ENCODE measurements at places on chromosomes 6 and 20.

- no peaks in the 10 kb centered on the region for H3K27me3 ChIP-seq
- no peak overlapping the region for H3K4me3 ChIP-seq
- peaks cover 32% of the 10 kb centered on the region for H3K36me3 ChIP-seq
- peaks cover 32% of the 10 kb centered on the region for H3K4me1 ChIP-seq
- DNase-seq, result no peak
Observed at GRCh38 chr6:122412001-122412400, 12.5 kb downstream of the HSF2 start.

- H3K4me3 ChIP-seq, result no peak overlapping the region
- no peaks in the 10 kb centered on the region for H3K27me3 ChIP-seq
- H3K4me1 ChIP-seq, result peaks cover 9% of the 10 kb centered on the region
- H3K27ac ChIP-seq, result no peak overlapping the region
- H3K36me3 ChIP-seq, result peaks cover 28% of the 10 kb centered on the region
- DNase-seq, result no peak
Observed at GRCh38 chr6:167030222-167031072, 31.2 kb downstream of the CEP43 start.

DNA sequence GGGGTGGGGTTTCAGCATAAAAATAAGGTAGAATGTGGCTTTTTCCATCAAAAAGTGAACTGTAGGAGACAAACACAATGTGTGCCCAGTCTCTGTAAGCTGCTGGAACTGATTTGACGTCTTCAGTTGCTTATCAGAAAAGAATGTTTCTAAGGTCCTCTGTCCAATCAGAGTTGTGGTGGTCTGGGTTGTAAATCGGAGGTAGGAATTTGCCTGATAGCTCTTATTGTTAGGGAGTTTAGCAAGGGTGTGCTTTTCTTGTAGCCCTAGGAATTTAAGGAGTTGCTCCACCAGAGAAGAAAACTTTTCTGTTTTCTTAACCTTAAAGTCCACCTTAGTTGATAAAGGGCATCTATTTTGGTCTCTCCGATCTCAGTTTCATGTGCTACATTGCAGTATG lies 10.4 kb upstream of the SSTR4 start:
- peaks cover 3% of the 10 kb centered on the region for H3K27me3 ChIP-seq
- no peak for DNase-seq
- H3K36me3 ChIP-seq, result no peaks in the 10 kb centered on the region
- no peak overlapping the region for H3K27ac ChIP-seq
- no peaks in the 10 kb centered on the region for H3K4me1 ChIP-seq

DNA sequence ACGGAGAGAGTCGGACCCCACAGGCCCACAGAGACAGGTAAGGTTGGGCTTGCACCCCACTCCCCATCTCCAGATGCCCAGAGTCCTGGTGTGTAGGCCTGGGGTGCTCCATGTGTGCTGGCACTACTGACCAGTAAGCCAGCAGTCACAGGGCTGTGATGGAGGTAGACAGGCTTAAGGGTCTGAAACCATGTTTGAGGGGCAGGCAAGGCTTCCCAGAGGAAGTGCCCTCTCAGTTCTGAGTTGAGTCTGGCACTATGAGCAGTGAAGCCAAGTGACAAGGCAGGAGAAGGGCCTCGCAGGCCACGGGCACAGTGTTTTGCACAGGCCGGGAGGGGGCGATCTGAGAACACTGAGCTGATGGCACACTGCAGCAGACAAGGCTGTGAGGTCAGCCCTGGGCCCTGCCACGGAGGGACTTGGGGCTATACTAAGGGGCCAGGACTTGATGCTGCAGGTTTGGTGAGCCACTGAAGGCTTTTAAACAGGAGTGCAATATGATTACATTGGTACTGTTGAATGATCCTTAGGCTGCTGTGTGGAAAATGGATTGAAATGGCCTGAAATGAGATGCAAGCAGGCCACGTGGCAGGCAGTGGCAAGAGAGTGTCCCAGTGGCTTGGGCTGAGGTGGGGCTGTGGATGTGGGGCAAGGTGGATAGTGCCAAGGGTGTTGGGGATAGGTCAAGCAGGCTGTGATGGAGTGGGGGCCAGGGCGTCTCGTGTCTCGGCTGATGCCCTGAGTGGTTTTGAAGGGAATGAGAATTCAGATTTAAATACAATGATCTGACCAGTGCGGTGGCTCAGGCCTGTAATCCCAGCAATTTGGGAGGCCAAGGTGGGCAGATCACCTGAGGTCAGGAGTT lies 20.3 kb downstream of the TTBK1 start:
- H3K36me3 ChIP-seq, result no peaks in the 10 kb centered on the region
- peaks cover 12% of the 10 kb centered on the region for H3K27me3 ChIP-seq
- H3K27ac ChIP-seq, result no peak overlapping the region
- DNase-seq, result peak; percentile 80
- no peak overlapping the region for H3K4me3 ChIP-seq

GRCh38 chr20:53760025-53760441 lies 166.4 kb upstream of the ZNF217 start:
- no peak overlapping the region for H3K4me3 ChIP-seq
- H3K27ac ChIP-seq, result no peak overlapping the region
- DNase-seq, result no peak
- no peaks in the 10 kb centered on the region for H3K36me3 ChIP-seq

GRCh38 chr6:112502351-112503090 lies 155.4 kb downstream of the RFPL4B start:
- H3K36me3 ChIP-seq, result no peaks in the 10 kb centered on the region
- no peak overlapping the region for H3K4me3 ChIP-seq
- DNase-seq, result no peak
- no peak overlapping the region for H3K27ac ChIP-seq
- H3K4me1 ChIP-seq, result no peaks in the 10 kb centered on the region

GRCh38 chr6:39904946-39905639 lies 29.2 kb downstream of the MOCS1 start:
- no peaks in the 10 kb centered on the region for H3K27me3 ChIP-seq
- DNase-seq, result no peak
- H3K4me3 ChIP-seq, result no peak overlapping the region

DNA sequence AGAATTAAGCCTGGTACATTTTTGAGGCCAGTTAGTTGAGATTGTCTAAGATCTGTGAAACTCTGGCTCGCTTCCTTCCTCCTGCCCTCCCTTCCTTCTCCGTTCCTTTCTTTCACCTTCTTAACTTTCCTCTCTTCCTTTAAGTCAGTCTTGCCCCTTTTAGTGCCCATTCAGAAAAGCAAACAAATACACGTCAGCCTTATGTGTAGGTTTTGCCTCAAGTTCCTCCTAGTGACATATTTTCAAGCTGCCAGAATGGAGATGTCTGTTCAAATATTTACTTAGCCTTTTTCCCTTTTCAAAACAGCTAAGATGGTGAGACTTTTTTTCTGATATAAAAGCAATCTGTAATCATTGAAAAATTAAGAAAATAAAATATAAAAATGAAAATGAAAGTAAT lies 178.4 kb downstream of the FARS2 start:
- no peaks in the 10 kb centered on the region for H3K27me3 ChIP-seq
- no peak overlapping the region for H3K4me3 ChIP-seq
- H3K36me3 ChIP-seq, result peaks cover 23% of the 10 kb centered on the region

DNA sequence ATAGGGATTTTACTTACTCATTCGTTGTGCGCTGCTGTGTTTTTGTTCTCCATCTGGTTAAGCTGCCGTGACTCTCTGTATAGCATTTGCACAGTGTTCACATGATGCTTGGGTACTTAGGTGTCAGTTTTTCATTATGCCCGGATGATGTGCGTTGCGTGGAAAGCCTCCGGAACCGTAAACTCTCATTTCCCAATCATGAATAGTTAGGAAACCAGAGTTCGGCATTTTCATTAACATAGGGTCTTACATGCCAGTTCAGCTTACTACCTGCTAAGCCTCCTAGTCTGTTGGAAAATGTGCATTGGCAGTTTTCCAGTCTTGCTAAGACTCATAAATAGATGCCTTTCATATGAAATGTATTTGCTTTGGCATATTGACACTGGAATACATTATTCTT lies 483.4 kb upstream of the FLRT3 start:
- H3K36me3 ChIP-seq, result peaks cover 14% of the 10 kb centered on the region

- peaks cover 4% of the 10 kb centered on the region for H3K4me1 ChIP-seq
- H3K27me3 ChIP-seq, result peaks cover 11% of the 10 kb centered on the region
- H3K4me3 ChIP-seq, result no peak overlapping the region
Observed at GRCh38 chr20:23998844-23999243, 10.3 kb upstream of the GGTLC1 start.

- H3K27ac ChIP-seq, result no peak overlapping the region
- H3K4me1 ChIP-seq, result peaks cover 18% of the 10 kb centered on the region
- H3K4me3 ChIP-seq, result peak overlapping the region; percentile 70
- no peaks in the 10 kb centered on the region for H3K27me3 ChIP-seq
Observed at GRCh38 chr6:164085091-164086075, 670.9 kb downstream of the QKI start.

DNA sequence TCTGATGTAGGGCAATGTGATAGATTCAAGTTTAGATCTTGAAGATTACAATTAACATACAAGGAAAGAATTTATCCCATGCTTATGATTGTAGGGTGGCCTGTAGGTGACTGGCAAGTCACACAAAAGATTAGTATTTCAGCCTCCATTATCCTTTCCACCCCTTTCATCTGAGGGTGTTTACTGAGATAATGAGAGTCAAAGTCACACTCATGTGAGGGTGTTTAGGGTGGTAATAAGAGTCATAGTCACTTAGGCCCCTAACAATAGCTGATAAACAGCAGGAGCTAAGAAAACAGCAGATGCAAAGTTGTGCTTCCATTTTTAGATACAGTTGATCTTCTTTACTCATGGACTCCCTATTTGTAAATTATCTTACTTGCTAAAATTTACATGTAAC lies 11.4 kb downstream of the FAM184A start:
- no peaks in the 10 kb centered on the region for H3K4me1 ChIP-seq
- no peaks in the 10 kb centered on the region for H3K27me3 ChIP-seq
- H3K27ac ChIP-seq, result no peak overlapping the region
- H3K36me3 ChIP-seq, result no peaks in the 10 kb centered on the region
- no peak for DNase-seq
- H3K4me3 ChIP-seq, result no peak overlapping the region

- DNase-seq, result no peak
- H3K27me3 ChIP-seq, result no peaks in the 10 kb centered on the region
- no peaks in the 10 kb centered on the region for H3K4me1 ChIP-seq
- H3K36me3 ChIP-seq, result peaks cover 3% of the 10 kb centered on the region
- no peak overlapping the region for H3K4me3 ChIP-seq
Observed at GRCh38 chr6:143125864-143126573, 65.3 kb downstream of the AIG1 start.

DNA sequence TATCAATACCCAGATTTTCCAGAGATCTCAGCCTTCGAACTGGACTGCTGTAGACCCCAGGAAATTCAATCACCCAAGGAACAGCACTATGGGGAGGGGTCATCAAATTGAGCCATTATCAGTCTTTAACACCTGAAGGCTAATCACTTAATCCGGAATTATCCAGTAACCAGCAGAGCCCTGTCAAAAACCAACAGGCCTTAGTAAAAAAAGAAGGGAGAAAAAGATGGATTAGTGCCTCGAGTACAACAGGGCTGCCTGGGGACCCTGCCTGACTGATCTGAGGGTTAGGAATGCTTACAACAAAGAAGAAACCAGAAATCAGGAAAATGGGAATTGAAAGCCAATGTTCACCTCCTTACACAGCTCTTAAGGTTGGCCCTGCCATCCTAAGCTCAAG lies 7.6 kb downstream of the RRAGD start:
- DNase-seq, result no peak
- peaks cover 28% of the 10 kb centered on the region for H3K27me3 ChIP-seq
- H3K4me1 ChIP-seq, result peaks cover 24% of the 10 kb centered on the region
- H3K27ac ChIP-seq, result no peak overlapping the region

DNA sequence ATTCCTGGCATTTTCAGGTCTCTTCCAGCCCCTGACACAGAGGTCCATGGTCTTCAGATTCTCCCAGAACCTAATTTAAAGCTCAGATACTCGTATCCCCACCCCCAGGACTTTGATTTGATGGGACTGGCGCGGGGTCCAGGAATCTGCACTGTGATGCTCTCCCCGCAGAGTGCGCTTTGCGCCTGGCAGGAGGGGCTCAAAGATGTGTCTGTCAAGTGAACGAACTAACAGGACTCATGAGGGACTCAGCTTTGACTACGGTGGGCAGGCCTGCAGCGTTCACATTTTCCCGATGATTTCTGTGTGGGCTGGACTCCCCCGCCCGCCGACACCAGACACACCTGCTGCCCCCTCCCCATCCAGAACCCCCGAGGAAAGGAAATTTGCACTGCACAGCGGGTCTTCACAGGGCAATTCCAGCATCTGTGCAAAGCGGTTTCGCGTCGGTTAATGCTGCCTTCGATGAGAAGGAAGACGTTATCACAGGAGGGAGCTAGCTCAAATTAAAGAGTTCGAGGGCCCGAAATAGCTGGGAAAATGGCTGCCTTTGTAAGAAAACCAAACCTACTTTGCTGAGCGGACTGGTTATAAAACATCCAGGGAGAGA lies 90.2 kb downstream of the ZDHHC14 start:
- H3K36me3 ChIP-seq, result peaks cover 5% of the 10 kb centered on the region
- peaks cover 23% of the 10 kb centered on the region for H3K4me1 ChIP-seq
- no peak overlapping the region for H3K4me3 ChIP-seq
- H3K27me3 ChIP-seq, result no peaks in the 10 kb centered on the region

DNA sequence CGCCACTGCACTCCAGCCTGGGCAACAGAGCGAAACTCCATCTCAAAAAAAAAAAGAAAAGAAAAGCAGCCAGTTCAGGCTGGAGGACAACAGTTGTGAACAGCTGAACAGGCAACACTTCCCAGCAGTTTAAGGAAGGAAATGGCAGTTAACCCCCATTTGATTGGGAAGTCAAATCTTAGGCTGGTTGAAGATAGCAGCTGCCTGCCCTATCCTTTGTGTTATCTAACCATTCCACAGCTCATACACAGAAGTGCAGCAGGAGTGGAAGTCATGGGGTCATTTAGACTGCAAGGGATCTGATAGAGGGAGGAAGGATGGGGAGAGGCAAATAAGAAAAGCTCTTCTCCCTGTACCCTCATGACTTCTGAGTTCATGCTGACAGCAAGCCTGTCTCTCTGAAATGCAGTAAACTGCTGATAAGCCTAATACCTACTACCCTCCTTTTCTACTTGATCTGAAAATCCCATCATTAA lies 35.3 kb downstream of the KCTD20 start:
- no peaks in the 10 kb centered on the region for H3K4me1 ChIP-seq
- H3K36me3 ChIP-seq, result peaks cover 11% of the 10 kb centered on the region
- no peaks in the 10 kb centered on the region for H3K27me3 ChIP-seq

GRCh38 chr6:5229356-5229755 lies 31.4 kb downstream of the LYRM4 start:
- no peaks in the 10 kb centered on the region for H3K27me3 ChIP-seq
- H3K27ac ChIP-seq, result no peak overlapping the region
- H3K4me3 ChIP-seq, result no peak overlapping the region
- DNase-seq, result no peak

GRCh38 chr6:122610690-122611455 lies 668 bp downstream of the PKIB start:
- peaks cover 7% of the 10 kb centered on the region for H3K4me1 ChIP-seq
- H3K36me3 ChIP-seq, result peaks cover 4% of the 10 kb centered on the region
- DNase-seq, result no peak
- H3K27me3 ChIP-seq, result peaks cover 36% of the 10 kb centered on the region

All from natural killer cell treated with Interleukin-12 subunit alpha and Interleukin-12 subunit beta and Interleukin-15 and Interleukin-18, amount 100 ng/mL, for 72 hours (primary cell).